ENCODE measurements at places on chromosomes 7 and 10.

- no peak for DNase-seq
Measured at GRCh38 chr10:27088119-27089044, 11.9 kb downstream of the ANKRD26 start.

GRCh38 chr10:26479766-26480492 is 41.8 kb downstream of the APBB1IP start:
- DNase-seq = no peak

- no peak for DNase-seq
Measured at GRCh38 chr10:33423154-33423529, 88.7 kb upstream of the NRP1 start.

GRCh38 chr10:133143200-133143533 is 16.9 kb upstream of the KNDC1 start:
- DNase-seq = no peak

DNA sequence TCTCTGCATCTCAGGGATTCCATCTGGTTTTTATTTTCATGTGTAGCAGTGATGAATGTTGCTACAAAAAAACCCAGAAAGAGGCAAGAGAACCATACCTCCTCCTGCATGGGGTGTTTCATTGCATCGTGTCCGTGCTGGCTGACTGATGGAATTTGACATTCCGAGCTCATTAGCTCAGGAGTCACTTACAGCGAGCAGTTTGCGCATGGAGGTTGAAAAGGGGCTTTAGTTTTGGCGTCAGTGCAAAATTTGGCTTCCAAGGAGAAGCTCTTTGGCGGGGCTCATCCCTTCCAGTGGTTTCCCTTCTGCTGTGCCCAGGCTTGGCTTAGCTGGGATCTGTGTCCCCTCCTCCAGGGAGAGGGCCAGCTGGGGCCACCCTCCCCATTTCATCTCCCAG is 25.8 kb downstream of the EMX2 start:
- DNase-seq = no peak

DNA sequence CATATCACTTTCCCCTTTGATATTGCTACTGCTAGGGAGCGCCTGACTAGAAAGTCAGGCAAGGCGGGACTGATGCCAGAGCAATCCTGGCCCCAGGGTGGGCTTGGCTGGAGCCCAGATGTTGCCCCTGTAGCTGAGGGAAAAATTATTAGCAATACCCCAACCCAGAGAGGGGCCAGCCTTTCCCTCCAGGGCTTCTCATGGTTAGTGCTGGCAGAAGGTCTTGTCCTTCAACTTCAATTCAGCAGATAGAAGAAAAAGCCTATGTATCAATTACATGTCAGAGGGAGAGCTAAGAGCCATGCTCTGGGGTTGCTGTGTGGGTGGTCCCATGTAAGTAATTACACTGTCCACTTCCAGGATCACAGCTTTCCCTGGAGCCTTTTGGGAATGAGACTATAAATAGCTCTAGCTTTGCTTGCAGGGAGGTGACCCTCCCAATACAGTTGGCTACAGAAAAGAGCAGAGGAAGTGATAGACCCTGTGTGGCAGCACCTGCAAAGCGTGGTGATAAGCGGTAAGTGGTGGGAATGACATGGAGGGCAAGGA is 579.1 kb downstream of the CCSER2 start:
- no peak for DNase-seq

DNA sequence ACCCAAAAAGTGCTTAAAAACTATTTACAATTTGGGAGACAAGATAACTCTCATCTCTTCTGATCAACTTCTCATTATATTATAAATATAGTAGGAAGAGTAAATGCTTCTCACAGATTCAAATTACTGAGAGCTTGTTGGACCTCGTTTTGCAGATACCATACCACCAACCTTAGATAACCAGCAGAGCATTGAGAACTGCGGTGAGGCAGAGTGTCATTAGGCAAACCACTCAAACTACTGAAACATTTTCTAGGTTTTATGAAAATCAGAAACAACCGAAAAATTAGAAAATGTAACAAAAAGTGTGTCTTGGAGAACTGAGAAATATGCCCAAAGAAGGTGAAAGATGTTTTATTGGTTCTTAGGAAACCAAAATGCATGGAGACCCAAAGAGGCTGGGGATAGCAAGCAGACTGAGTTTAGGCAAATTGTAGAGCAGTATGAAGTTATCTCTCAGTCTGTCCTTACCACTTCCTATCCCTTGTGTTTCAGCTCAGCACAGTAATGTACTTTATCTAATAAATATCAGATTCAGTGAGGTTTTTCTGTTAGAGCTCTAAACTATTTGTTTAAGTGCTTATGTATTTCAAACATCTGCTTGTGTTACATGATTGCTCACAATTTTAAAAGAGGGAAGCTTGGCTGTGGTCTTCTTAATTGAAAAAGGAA is 77.9 kb downstream of the HECTD2 start:
- no peak for DNase-seq

Data from NCI-H524 treated with DMSO at 0.1 percent for 48 hours (cell line).